ENCODE measurements at places on chromosomes 16 and 17.

DNA sequence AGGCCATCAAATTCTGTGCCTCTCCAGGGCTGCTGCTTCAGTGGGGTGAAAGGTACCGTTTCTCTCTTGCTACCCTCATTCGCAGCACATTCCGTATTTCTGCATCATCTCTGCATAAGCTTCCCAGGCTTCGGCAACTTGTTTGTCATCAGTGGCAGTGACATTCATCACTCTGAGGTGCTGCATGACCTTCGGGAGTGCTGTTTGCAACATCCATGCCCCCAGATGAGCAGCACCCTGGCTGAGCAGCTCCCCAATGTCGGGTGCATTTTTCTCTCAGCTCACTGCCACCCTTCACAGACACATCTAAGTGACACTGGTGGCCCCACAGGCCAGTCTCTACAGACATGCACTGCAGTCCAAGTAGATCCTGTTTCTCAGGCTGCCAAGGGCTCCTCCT, 3.8 kb downstream of the CREBBP start:
- no peak for DNase-seq

DNA sequence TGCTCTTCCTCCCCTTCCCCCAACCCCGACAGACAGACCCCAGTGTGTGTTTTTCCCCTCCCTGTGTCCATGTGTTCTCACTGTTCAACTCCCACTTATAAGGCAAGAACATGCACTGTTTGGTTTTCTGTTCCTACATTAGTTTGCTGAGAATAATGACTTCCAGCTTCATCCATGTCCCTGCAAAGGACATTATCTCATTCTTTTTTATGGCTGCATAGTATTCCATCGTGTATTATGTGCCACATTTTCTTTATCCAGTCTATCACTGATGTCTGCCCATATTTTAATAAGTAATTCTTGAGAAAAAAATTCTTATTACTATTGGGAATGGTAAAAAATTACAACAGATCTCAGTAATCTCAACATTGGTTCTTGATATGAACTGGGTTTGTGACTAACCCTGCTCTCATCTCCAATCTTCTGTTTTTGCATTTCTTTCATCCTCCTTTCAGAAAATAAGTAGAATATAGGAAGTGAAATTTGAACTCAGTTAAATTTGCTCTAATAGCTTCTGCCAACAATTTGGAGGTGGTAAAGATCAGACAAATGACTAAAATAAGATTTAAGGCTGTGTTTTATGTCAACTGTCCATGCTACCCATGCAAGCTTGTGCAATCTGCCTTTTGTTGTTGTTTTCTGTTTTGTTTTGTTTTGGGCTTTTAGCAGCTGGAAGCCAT, 11.1 kb downstream of the MARF1 start:
- DNase-seq, result no peak

DNA sequence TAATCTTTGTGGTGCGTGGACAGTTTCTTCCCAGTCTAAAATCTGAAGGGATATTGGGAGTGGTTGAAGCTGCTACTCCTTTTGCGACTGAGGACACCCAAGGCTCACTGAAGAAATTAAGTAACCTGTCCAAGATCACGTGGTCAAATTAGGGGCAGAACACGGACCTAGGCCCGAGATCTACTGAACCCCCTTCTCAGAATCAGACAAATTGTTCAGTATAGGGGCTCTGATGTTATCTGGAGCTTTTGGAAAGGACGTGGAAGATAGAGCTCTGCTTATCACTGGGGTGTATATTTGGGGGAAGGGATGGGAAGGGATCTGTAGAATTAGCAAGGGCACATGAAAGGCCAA, 857 bp downstream of the TANGO6 start:
- DNase-seq, result no peak

DNA sequence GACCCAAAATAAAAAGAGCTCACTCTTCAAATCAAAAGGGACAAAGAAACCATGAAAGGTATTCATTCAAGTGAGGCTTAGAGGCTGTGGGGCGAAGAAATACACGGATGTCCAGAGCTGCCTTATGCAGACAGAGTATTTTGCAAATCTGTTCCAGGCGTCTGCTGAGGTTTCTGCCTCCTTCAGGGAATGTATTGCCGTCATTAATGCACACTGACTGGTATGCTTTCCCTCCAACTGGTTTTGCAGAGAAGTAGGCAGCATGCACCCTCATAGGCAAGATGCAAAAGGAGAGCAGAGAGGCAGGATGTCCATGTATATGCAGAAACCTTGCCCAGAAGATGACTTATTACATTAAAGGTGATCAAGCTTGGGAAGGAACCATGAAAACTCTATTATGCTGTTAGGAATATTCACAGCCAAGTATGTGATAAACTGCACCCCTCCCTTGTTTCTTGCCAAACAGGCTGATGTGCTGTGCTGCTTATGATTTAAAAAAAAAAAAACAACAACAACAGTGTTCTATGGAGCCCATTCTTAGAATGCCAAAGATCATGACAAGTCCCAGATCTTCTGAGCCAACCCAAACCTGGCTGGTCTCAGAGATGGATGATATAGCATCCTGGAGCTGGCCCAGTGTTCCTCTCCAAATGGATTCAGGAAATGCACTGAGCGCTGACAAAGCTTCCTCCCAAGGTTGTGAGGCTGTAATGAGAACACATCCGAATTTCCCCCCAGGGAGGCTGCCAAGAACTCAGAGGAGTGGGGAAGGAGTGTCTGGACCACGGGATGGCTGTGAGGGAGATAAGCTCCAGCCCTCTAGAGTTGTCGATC, 77.6 kb upstream of the HLF start:
- no peak for DNase-seq

All from HAP-1 (cell line).